ENCODE measurements at places on chromosomes 2 and 18.

- no peak for DNase-seq
Measured at GRCh38 chr2:75367401-75367800, 168.1 kb upstream of the TACR1 start.

- no peak for DNase-seq
Measured at GRCh38 chr2:38661306-38661705, 4.6 kb upstream of the GALM start.

- DNase-seq, result no peak
Measured at GRCh38 chr2:99903981-99904380, 238.4 kb downstream of the AFF3 start.

- no peak for DNase-seq
Measured at GRCh38 chr2:172278667-172279066, 148.7 kb upstream of the ITGA6 start.

GRCh38 chr2:65349863-65350262 lies 82.5 kb downstream of the SPRED2 start:
- DNase-seq, result no peak

- DNase-seq, result no peak
Measured at GRCh38 chr2:120820263-120820952, 84.7 kb downstream of the GLI2 start.

- DNase-seq, result no peak
Measured at GRCh38 chr2:109475531-109476210, 138.1 kb downstream of the SEPTIN10 start.

- DNase-seq, result no peak
Measured at GRCh38 chr2:3445891-3446290, 66.4 kb downstream of the TRAPPC12 start.

DNA sequence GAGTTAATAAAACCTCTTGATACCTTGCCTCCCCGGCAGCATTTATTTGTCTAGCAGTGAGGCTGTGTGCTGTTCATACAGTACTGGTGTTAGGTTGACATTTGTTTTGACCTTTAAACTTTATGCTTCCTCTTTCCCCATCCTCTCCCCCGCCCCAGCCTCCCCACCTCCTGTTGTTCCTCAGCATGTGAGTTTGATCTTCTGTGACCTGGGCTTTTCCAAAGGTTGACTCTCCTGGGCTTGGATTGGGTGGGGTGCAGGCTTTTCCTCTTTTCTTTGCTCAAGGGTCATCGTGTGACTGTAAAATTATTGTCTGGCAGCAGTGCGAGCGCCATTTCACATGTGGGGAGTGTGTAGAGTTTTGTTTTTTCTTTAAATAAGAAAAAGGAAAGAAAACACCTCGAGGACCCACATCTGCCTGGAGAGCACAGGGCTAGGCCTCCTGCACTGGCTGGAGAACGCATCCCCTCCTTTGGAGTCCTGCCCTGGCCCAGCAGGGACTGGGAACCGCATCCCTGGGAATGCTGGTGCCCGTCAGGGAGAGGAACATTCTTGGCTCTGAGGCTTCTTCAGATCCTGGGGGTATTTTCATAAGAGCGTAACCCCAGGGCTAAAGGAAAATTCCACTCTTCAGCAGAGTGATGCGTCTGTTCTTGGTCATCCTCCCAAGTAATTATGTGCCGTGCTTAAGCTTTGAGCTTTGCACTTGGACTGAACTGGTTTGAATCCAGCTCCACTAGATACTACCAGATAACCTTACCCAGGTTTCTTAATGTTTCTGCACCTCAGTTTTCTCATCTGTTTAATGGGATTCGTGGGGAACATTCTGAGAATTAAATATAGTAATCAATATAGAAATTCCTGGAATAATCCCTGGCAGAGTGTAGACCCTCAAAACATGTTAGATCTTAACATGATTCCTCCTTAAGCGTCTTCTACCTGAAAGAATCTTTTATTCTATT lies 91.5 kb downstream of the SETBP1 start:
- DNase-seq, result no peak

GRCh38 chr2:55590810-55591440 lies 26.5 kb downstream of the PPP4R3B start:
- no peak for DNase-seq

GRCh38 chr18:32072321-32072720 lies 19.4 kb upstream of the RNF138 start:
- peak; percentile 66 for DNase-seq

DNA sequence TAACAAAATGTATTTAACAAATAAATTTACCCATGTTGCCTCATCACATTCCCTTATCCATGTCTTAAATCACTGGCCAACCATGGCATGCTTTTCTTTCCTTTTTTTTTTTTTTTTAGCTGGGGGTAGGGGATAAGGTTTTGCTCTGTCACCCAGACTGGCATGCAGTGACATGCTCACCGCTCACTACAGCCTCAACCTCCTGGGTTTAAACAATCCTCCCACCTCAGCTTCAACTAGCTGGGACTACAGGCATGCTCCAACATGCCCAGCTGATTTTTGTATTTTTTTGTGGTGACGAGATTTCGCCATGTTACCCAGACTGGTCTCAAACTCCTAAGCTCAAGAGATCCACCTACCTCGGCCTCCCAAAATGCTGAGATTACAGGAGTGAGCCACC lies 266.4 kb downstream of the THSD7B start:
- DNase-seq, result no peak

- DNase-seq, result no peak
Measured at GRCh38 chr2:7286120-7286519, 368.9 kb downstream of the RNF144A start.

DNA sequence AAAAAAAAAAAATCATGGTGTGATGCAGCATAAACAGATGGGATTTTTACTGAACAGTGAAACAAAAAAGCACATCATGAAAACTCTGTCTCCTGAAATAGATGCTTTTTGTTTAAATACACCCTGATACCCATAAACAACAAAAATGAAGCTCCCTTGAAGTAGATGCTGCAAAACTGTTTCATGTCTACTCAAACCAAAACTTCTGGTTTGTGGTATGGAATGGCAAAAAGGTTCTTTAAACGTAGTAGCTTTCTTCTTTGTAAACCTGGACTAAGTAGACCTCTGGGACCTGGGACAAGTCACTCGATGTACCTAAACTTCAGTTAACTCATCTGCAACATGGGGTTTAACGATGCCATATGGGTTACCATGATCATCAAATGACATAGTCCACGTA lies 64.4 kb upstream of the RAPH1 start:
- DNase-seq, result no peak

DNA sequence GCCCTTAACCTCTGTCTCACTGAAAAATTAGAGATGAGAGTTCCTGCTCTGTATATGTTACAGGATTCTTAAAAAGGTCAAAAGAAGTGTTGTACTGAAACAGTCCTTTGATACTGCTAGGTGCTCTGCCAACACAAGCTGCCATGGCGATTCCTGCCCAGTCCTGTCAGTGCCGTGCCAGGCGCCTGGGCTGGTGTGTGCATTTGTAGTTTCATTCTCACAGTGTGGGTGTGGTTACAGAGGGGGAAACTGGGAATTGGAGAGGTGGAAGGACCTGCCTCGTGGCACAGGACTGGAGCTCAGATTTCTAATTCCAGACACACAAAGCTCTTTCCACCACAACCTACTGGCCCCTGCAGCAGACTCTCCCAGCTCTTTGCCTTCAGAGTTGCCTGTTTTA lies 122.3 kb upstream of the RAB6C start:
- no peak for DNase-seq

DNA sequence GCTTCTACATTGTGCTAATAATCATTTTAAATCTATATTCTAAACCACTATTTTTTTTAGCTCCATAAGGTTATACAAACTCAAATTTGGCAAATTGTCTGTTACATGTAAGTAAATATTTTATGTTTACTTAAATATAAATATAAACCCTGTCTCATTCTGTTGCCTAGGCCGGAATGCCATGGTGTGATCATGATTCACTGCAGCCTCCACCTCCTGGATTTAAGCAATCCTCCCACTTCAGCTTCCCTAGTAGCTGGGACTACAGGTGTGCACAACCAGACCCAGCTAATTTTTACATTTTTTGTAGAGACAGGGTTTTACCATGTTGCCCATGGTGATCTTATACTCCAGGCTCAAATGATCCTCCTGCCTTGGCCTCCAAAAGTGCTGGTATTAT lies 124.7 kb downstream of the MEIS1 start:
- no peak for DNase-seq

DNA sequence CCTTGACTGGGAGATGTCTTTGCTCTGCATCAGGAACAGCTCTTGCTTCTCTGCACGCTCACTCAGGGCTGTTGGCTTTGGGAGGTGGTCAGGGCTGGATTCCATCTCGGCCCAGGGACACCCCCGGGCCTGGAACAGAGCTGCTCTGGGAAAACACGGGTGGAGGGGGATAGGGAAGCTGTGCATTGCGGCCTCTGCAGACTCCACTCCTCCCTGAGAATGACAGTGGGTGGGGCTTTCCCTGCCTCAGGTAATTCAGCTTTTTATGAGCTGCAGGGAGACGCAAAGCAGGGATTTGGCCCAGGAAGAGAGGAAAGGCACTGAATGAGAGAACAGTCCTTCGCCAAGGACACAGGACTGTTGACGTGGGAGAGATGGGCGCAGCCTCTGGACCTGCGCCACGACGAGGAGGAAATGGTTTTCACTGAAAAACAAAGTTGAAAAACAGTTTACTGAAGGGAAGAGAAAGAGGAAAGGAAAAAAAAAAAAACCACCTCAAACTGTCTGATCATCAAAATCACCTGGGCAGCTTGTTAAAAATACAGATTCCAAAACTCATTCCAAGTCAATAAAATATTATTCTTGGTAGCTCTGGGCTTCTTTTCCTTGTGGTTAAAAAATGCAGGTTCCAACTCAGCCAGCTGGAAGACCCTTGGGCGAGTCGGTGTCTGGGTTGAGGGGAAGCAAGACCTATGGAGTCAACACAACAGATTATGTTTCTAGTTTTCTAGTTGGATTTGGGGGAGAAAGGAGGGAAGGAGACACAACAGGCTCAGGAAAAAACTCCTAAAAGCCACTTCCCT lies 194.0 kb downstream of the ZFP36L2 start:
- no peak for DNase-seq

- no peak for DNase-seq
Measured at GRCh38 chr2:234666911-234667310, 170.0 kb upstream of the ARL4C start.

DNA sequence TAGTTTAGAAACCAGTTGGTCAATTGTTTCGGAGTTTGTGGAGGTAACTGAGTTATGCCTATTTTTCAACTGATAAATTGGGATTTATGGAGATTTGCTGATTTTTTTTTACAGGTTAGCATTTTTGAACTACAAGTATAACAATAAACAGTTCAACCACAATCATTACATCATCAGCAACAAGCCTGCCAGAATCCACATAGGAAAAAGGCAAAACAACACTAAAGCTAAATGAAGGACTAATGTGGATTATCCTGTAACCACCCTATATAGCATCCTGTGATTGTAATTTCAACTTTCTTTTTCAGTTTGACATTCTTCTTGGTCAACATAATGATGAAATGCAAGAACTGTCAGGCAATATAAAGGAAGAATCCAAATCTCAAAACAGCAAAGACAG lies 76.5 kb downstream of the CCDC102B start:
- DNase-seq, result no peak

GRCh38 chr2:29607038-29607420 lies 314.4 kb downstream of the ALK start:
- no peak for DNase-seq

DNA sequence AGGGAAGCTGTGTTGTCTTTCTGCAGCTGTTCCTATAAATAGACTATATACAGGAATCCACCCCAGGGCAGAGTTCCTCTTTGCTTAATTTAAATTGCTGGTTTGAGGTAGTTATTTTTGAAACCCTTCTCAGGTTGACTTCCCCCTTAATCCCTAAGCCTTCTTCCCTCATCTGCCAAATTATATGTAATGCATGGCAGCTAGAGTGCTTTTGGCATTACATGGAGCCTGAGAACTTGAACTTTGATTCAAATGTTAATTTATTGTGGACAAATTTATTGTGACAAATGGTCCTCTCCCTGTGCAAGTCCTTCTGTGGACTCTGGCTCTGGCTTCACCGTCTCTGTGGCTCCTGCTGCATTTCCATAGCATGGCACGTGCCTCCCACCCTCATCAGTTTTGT lies 29.2 kb downstream of the MYO1B start:
- DNase-seq, result no peak

DNA sequence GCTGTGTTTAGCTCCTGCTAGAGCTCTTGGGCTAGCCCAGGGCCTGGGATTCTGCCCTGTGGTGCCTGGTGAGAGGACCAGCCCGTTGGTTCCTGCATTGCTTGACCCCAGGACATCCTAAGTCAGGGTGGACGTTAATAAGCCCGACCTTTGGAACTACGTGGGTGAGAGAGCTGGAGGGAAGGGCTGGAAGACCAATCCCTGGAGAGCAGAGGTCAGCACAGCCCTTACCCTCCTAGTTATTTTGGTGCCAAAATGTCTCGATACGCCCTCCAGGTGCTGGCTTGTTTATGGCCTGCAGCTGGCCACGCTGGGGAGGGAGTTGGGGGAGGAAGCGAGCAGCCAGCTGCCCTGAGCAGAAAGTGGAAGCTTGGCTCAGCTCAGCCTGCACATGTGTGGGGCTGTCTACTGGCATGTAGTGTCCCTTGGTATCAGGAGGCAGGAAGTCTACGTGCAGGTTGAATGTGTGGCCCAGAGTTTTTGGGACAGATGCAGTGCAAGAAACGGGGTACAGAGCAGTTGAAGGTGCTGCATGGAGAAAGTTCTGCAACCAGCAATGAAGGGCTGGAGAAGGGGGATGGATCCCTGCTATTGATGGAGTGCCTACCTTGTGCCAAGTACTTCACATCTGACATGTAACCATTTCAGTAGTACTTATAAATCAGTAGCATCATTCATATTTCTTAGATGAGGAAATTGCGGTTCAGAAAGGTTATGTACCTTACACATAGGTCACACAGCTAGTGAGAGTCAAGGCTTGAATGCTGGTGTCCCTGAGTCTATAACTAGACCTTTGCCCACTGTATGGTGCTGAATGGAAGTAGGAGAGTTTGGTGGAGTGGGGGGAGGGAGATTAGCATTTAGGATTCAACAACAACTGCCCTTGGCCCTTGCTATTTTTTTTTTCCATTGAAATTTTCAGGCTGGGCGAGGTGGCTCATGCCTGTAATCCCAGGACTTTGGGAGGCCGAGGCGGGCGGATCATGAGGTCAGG lies 5.0 kb upstream of the DGKD start:
- peak; percentile 62 for DNase-seq

- DNase-seq, result no peak
Measured at GRCh38 chr2:175227393-175227792, 45.9 kb upstream of the ATP5MC3 start.

GRCh38 chr18:68533641-68534040 lies 181.3 kb downstream of the TMX3 start:
- no peak for DNase-seq

DNA sequence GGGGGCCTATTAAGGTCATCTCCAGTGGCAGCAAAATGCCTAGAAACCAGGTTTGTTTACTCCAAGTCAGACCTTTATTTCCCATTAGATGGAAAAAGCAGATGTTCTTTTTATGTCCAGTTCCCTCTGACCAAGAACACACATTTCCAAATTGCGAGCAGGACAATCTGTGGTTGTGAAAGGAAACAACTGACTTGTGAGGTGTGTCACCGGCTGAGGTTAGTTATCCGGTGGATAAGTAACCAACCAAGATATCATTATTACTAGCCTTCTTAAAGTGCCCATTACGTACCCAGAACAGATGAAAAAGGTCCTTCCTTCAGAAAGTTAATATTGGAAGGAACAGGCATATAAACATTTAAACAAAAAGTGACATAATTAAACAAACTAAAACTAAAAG lies 112.9 kb downstream of the THADA start:
- no peak for DNase-seq

All from CD4-positive, alpha-beta T cell treated with Interleukin-4 for 1 hour (primary cell).